ENCODE measurements at places on chromosomes 5 and 9.

DNA sequence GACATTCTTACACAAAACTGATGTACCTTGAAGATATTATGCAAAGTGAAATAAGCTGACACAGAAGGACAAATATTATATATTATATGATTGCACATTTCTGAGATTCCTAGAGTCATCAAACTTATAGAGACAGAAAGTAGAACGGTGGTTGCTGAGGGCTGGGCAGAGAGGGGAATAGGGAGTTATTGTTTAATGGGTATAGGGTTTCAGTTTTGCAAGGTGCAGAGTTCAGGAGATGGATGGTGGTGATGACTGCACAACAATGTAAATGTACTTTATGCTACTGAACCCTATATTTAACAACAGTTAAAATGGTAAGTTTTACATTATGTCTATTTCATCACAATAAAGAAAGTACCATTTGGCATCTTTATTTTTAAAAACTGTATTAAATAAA lies 315.8 kb upstream of the POU5F2 start:
- DNase-seq: no peak
- no peaks in the 10 kb centered on the region for H3K27me3 ChIP-seq
- H3K27ac ChIP-seq: no peak overlapping the region
- H3K36me3 ChIP-seq: no peaks in the 10 kb centered on the region
- H3K4me3 ChIP-seq: no peak overlapping the region

DNA sequence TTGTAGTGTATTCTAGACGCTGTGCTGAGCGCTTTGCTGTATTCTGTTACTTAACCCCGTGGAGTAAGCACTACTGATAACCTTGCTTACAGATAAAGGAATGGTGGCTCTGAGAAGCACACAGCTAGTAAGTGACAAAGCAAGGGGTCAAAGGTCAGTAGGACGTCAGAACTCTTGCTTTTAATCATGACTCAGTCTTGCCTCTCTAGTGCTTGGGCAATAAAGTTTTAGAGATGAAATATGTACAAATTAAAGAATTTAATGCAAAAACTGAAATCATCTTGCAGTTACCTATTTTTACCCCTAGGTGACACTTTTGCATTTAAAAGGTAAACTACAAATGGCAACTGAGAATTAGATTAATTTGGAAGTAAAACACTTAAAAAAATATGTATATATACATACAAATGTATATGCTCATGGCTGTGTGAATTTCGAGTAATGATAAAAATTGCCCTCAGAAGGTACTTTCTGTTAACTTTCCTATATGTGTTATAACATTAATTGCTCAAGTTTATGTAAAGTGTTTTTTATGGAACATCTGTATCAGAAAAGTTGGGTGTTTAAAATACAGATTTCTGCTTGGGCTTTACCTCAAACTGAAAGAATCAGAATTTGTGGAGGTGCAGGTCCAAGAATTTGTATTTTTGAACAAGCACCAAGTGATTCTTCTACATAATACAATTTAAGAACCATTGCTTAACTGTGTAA lies 175.1 kb upstream of the DAB2 start:
- no peak overlapping the region for H3K4me3 ChIP-seq
- no peaks in the 10 kb centered on the region for H3K27me3 ChIP-seq
- no peak overlapping the region for H3K27ac ChIP-seq
- H3K4me1 ChIP-seq: no peaks in the 10 kb centered on the region
- DNase-seq: no peak

GRCh38 chr9:81393985-81394811 lies 295.1 kb downstream of the TLE1 start:
- H3K4me1 ChIP-seq: no peaks in the 10 kb centered on the region
- H3K27ac ChIP-seq: no peak overlapping the region
- no peak overlapping the region for H3K4me3 ChIP-seq
- H3K36me3 ChIP-seq: no peaks in the 10 kb centered on the region

DNA sequence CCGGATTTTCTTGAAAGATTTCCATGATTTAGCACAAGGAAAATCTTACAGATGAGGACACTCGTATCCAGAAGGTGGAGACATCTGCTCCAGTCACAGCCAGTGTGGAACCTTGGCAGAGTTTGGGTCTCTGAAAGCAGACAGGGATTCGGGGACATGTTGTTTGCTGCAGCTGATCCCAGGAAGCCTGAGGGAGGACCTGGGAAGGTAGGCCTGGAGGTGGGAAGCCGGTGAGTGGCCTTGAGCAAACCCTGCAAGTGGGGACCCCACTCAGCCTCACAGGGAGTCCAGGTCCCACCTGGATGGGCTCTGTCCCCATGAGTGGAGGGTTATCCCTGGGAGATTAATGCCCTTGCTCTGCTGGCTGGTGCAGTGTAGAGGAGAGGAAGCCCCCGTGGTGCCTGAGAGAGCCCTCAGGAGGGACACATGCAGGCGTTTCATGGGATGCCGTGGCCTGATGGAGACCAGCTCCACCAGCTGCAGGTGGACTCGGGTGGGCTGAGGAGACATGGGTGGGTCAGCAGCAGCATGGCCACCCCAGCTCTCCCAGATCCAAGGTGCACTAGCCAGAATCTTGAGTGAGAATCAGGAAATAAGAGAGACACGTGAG lies 7.8 kb downstream of the MRPS2 start:
- no peak overlapping the region for H3K4me3 ChIP-seq
- H3K4me1 ChIP-seq: peaks cover 1% of the 10 kb centered on the region
- no peaks in the 10 kb centered on the region for H3K27me3 ChIP-seq

GRCh38 chr9:5999443-6000101 lies 15.9 kb downstream of the RANBP6 start:
- no peaks in the 10 kb centered on the region for H3K27me3 ChIP-seq
- H3K27ac ChIP-seq: no peak overlapping the region
- H3K4me3 ChIP-seq: no peak overlapping the region
- no peaks in the 10 kb centered on the region for H3K4me1 ChIP-seq
- H3K36me3 ChIP-seq: no peaks in the 10 kb centered on the region

DNA sequence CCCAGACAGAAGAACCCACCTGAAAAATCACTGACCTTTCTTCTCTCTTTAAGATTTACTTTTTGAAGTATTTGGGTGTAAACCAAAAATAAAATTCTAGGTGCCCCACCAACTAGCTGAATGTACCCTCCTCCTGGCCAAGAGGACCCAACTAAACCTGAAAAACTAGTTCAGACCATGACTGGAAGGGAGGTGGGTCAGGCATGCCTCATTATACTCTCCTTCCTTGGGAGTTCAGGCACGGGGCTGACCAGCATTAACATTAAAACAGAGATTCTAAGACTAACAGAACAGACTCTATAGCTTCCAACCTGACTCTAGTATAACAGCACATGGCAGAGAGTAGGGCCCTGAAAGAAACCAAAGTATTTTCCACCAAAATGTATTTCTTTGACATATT lies 61.4 kb downstream of the CERT1 start:
- H3K27me3 ChIP-seq: no peaks in the 10 kb centered on the region
- no peak overlapping the region for H3K4me3 ChIP-seq
- no peak for DNase-seq
- H3K27ac ChIP-seq: no peak overlapping the region
- no peaks in the 10 kb centered on the region for H3K36me3 ChIP-seq
- H3K4me1 ChIP-seq: no peaks in the 10 kb centered on the region

GRCh38 chr5:115579747-115580173 lies 22.5 kb downstream of the TICAM2 start:
- no peaks in the 10 kb centered on the region for H3K27me3 ChIP-seq
- no peaks in the 10 kb centered on the region for H3K4me1 ChIP-seq
- H3K27ac ChIP-seq: no peak overlapping the region
- no peaks in the 10 kb centered on the region for H3K36me3 ChIP-seq

- DNase-seq: peak; percentile 16
- no peaks in the 10 kb centered on the region for H3K27me3 ChIP-seq
- H3K27ac ChIP-seq: no peak overlapping the region
- no peak overlapping the region for H3K4me3 ChIP-seq
- no peaks in the 10 kb centered on the region for H3K36me3 ChIP-seq
Observed at GRCh38 chr9:106286249-106286648, 576.7 kb upstream of the ZNF462 start.

- H3K4me1 ChIP-seq: peaks cover 8% of the 10 kb centered on the region
- H3K27me3 ChIP-seq: no peaks in the 10 kb centered on the region
- no peak overlapping the region for H3K27ac ChIP-seq
- H3K4me3 ChIP-seq: no peak overlapping the region
Observed at GRCh38 chr5:142689081-142689480, 3.2 kb upstream of the FGF1 start.

- no peaks in the 10 kb centered on the region for H3K27me3 ChIP-seq
- H3K4me3 ChIP-seq: no peak overlapping the region
- DNase-seq: no peak
- no peak overlapping the region for H3K27ac ChIP-seq
Observed at GRCh38 chr5:622946-623522, 10.9 kb downstream of the CEP72 start.

- no peak overlapping the region for H3K27ac ChIP-seq
- H3K36me3 ChIP-seq: peaks cover 9% of the 10 kb centered on the region
- H3K27me3 ChIP-seq: no peaks in the 10 kb centered on the region
Observed at GRCh38 chr9:138061631-138062030, 184.0 kb downstream of the CACNA1B start.

- no peak overlapping the region for H3K27ac ChIP-seq
- H3K36me3 ChIP-seq: no peaks in the 10 kb centered on the region
- no peaks in the 10 kb centered on the region for H3K27me3 ChIP-seq
- H3K4me1 ChIP-seq: 0 out of 2 replicates have a peak, but pooled peaks cover 2% of the 10 kb centered on the region
Observed at GRCh38 chr5:172542651-172543131, 88.4 kb upstream of the SH3PXD2B start.

DNA sequence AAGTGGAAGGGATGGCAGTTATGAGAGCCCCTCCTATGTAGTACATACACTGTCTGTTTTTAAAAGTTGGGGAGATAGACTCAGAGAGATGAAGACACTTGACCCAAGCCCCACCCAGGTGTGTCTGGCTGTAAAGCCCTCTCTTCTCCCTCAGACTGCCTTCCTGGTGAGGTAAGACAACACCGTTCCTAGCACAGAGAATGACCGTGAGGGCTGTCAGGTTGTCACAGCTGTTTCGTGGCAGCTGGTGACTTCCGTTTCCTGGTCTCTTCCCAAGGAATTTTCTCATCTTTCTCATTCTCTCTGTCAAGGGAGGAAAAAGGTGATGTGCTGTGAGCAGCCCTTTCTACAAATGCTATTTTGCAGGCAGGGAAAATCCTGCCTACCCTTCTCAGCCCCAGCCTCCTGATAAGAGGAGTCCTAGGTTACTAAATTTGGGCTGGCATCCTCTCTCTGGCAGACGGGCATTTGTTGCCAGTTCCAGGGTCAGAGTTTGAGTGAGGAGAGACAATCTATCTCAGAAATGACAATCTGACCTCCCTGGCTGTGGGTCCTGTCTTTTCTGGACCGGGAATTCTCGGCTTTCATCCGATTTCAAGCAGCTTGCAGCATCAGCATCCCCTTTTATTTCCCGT lies 263.5 kb upstream of the PANK3 start:
- H3K27ac ChIP-seq: no peak overlapping the region
- no peak for DNase-seq
- no peak overlapping the region for H3K4me3 ChIP-seq
- no peaks in the 10 kb centered on the region for H3K36me3 ChIP-seq

DNA sequence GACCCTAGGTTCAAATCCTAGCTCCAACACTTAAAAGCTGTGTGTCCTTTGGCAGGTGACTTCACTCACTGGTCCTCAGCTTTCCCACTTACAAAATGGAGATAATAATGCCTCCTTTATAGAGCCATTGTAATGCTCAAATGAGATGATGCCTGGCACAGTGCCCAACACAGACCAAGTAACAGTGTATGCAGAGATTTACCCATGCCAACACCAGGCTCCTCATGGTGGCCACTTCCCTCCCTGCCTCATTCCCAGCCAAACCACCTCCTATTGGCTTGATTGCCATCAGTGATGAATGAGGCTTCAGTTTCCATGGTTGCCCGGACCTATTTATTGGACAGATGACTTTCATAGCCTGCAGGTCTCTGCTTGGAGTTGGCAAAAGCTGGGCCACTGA lies 469.4 kb downstream of the CDK5RAP2 start:
- H3K27ac ChIP-seq: no peak overlapping the region
- H3K36me3 ChIP-seq: no peaks in the 10 kb centered on the region
- H3K27me3 ChIP-seq: no peaks in the 10 kb centered on the region
- H3K4me3 ChIP-seq: no peak overlapping the region
- DNase-seq: no peak

DNA sequence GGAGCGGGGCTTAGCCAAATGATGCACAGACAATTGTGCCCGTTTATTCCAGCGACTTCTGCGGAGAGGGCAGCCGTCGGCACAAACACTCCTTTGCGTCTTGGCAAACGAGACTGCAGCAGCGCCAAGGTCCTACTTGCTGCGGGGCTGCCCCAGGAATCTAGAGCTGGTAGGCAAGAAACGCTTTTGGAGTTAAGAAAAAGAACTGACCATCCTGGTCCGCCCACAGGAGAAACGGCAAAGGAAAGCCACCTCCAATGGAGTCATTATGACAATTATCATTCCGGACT lies 2.3 kb downstream of the RXFP3 start:
- no peaks in the 10 kb centered on the region for H3K4me1 ChIP-seq
- H3K36me3 ChIP-seq: no peaks in the 10 kb centered on the region
- no peak overlapping the region for H3K27ac ChIP-seq
- H3K4me3 ChIP-seq: no peak overlapping the region
- no peak for DNase-seq

- DNase-seq: no peak
- no peak overlapping the region for H3K4me3 ChIP-seq
- H3K36me3 ChIP-seq: no peaks in the 10 kb centered on the region
Observed at GRCh38 chr5:67160985-67161384, 35.6 kb downstream of the CD180 start.

DNA sequence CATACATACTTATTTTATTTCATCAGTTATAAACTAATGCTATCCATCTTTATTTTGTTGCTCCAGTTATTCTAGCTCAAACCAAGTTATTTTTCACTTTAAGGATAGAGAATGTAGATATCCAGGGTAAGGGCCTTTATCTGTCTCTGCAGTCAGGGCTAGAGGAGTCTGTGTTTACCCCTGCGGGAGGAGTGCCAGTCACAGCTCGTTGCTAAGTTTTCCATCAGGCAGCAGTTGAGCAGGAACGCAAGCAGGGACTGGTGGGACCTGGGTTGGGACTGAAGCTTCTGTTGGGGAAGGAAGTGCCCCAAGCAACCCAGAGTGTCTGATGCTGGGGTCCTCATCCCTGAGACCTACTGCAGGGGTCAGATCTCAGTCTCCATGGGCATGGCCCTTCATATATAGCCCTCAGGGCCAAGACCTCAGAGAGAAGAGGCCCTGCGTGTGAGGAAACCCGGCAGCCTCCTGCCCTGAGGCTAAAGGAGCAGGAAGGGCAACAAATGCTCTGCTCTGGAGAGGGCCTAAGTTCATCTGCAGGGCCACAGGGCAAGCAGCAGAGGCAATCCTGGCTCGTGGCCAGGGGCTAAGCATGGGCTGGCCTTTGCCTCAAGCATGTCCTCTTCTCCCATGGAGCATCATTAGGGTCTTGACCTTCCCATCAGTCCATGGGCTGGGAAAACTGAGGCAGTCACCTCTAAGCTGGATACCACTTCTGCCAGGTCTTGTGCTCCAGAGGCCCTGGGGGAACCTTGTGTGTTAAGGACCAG lies 6.6 kb downstream of the SLC22A4 start:
- no peak overlapping the region for H3K4me3 ChIP-seq
- no peak overlapping the region for H3K27ac ChIP-seq
- H3K27me3 ChIP-seq: no peaks in the 10 kb centered on the region
- no peak for DNase-seq
- no peaks in the 10 kb centered on the region for H3K36me3 ChIP-seq
